Stimulated activated CD4-positive, alpha-beta T cell treated with anti-CD3 and anti-CD28 coated beads, Interleukin-12 subunit alpha, Interleukin-12 subunit beta, amount 100 ng/mL, for 4 hours (primary cell): ENCODE measurements at places on chromosomes 12 and 14.

DNA sequence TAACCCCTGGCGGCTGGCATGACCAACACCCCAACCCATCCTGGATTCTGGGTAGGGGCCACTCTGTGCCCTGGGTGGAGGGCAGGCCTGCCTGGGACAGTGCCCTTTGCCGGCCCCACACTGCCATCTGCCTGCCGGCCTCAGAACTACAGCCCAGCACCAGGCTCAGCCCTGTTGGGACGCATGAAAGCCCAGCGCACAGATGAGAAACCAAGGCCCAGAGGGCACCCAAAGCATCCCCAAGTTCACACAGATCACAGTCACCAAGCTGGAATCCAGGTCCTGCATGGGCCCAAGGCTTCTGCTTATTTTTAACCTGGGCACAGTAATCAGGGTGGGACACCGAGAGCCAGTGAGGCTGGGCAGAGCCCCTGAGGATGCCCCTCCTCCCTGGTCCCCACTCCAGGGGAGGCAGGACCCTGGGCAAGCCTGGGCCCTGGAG, 26.2 kb downstream of the RFLNA start:
- DNase-seq = peak; percentile 65

DNA sequence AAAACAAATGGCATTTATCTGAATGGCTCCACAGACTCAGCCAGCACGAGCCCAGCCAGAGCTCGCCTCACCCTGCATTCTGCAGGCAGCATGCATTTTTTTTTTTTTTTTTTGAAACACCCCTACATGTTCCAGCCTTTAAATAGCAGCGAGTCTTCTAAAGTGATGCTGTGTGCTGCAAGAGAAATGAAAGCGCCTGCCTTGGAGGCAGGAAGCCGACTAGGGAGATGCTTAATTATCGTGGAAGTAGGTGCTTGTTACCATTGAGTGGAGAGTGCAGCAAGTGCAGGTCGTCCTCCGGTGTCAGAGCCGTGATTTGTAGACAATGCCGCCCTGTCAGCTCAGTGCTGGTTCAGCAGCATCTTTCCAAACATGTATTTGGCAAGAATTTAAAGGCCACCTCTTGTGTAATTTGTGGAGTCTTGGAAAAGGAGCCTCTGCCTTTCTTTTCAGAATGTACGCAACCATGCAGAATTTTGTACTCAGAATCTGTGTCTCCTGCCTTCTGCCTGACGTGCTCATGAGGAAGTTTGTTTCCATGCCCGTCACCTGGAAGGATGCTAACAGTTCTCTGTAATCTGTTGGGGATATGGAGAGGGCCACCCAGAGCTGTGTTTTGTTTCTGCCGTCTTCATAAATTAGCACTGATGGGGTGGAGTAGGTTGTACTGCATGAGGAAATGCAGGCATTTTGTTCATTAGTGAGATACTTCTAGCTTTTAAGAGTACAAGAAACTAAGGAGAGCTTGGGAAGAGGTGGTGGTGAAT, 345.9 kb upstream of the RGS6 start:
- DNase-seq = no peak

- DNase-seq = no peak
Observed at GRCh38 chr14:71264260-71264659, 357.0 kb downstream of the PCNX1 start.

- no peak for DNase-seq
Observed at GRCh38 chr12:22228022-22228875, 106.3 kb downstream of the ST8SIA1 start.

- no peak for DNase-seq
Observed at GRCh38 chr12:115172521-115172920, 488.5 kb upstream of the TBX3 start.
